ENCODE measurements at places on chromosomes 3 and 15.

DNA sequence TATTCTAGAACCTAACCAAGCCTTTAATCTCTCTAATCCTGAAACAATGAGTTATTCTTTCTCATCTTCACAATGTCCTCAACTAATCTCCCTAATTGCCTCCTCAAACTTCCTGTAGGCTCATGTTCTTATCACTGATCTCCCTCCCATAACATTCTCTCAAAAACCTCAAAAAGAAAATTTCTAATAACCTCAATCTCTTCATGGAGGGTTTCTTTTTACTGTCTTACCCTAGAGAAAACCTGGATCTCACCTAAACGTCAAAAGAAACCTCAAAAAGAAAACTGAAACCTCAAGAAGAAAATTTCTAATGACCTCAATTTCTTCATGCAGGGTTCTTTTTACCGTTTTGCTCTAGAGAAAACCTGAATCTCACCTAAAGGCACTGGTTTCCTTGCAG lies 150.2 kb downstream of the GSK3B start:
- DNase-seq = no peak

GRCh38 chr3:49198611-49199230 lies 27.3 kb downstream of the KLHDC8B start:
- no peak for DNase-seq

DNA sequence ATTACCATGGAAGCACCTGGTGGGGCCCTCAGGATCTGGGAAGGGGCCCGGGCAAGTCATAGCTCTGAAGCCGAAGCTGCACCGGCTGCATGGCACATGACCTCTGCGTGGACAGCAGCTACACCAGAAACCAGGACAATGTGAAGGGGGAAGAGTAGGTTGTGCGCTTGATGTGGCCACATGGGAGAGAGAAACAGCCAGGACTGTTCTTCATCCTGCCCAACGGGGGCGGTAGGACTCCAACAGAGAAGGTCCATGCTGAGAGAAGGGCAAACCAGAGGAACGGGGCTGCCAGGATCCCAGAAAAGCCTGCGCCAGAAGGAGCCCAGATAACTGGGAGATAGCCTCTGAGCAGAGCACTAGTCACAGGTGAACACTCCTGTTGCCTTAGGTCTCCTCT lies 54.9 kb upstream of the PRR20G start:
- DNase-seq = no peak

- no peak for DNase-seq
Observed at GRCh38 chr15:25810631-25811091, 52.5 kb downstream of the ATP10A start.

- no peak for DNase-seq
Observed at GRCh38 chr3:138027821-138028220, 17.9 kb downstream of the CLDN18 start.

All from T47D (cell line).